Tongue (tissue), 3 donors: ENCODE measurements at places on chromosomes 6 and 20. TPM values are rescaled to one million over a fixed set of nuclear protein-coding genes. Genes with fewer than 3 reads are reported as not detected.
A peak's percentile ranks its signal among the peaks of the same experiment; 100 is the strongest.

The ADGRG6 gene
- total RNA-seq = 55.9 TPM

DNA sequence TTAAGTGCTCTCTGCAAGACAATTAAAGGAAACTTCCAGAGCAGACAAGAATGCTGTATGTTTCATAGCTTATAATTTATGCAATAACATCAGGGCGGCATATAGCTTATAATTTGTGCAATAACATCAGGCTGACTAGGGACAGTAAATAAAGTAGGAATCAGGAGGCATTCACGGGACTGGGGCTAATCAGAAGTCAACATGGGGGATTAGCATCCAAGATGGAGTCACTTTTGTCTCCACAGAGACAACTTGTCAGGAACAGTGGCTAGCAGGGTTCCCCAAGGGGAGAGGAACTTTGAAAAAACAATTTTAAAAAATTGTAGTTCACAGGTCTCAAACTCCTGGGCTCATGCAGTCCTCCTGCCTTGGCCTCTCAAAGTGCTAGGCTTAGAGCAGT lies 3.3 kb upstream of the ZNF341 start:
- DNase-seq = no peak

DNA sequence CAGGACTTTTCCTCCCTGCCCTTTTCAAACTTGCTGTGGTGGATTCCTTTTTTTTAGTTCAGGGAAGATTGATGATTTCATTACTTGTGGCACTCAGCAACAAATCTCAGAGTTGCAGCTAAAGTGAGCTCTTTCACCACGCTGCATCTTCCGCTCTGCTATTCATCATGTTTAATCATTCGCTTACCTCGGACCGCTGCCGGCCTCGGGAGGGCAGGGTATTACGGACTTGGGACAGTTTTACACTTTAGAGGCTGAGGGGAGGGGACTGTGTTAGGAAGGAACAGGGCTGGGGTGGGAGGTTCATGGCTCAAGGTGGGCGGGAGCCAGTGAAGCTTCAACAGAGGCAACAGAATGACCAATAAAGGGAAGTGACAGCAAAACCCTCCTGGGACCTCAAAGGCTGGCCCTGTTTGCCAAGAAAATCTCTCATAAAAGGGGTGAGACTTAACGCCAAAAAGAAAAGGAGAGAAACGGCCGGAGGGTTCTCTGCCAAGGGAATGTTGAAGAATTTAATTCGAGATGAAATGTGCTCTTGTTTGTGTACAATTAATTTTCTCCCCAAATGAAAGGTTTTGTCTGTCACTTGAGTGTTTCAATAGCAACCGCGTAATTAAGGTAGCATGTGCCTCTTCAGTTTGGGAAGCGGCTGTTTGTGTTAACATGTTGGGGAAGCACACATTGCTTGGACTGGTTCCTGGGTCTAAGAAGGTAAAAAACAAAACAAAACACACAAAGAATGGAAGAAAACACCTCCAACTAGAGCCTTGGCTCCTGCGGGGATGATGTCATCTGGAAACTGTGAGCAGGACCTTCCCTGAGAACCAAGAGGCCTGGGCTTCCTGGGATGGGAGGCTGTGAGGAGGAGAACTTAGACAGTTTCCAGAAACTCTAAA lies 72.5 kb upstream of the SULF2 start:
- peak; percentile 95 for DNase-seq

GRCh38 chr6:124792386-124792785 lies 169.9 kb upstream of the RNF217 start:
- no peak for DNase-seq

The SIRPD gene
- not detected for total RNA-seq
